ENCODE measurements at places on chromosomes 3 and 15. TPM values are rescaled to one million over a fixed set of nuclear protein-coding genes. Genes with fewer than 3 reads are reported as not detected.

IL5RA gene
- total RNA-seq = not detected

TGM5 gene
- total RNA-seq = not detected

CLSTN2 gene
- total RNA-seq = under 0.01 TPM

ZNF80 gene
- total RNA-seq = not detected

SLCO2A1 gene
- total RNA-seq = 6.7 TPM

CHRFAM7A gene
- 0.60 TPM for total RNA-seq

RARB gene
- total RNA-seq = 0.43 TPM

C3orf85 gene
- total RNA-seq = not detected

GRK7 gene
- total RNA-seq = not detected

Data from dermis lymphatic vessel endothelial cell (primary cell).